Thymus (tissue), 14 donors: ENCODE measurements at places on chromosomes 5 and 9.

GRCh38 chr9:34157898-34158297 is 20.9 kb upstream of the UBAP1 start:
- no peaks in the 10 kb centered on the region for H3K4me1 ChIP-seq
- H3K36me3 ChIP-seq, result no peaks in the 10 kb centered on the region
- H3K27ac ChIP-seq, result no peak overlapping the region
- DNase-seq, result no peak
- H3K27me3 ChIP-seq, result no peaks in the 10 kb centered on the region
- H3K4me3 ChIP-seq, result no peak overlapping the region

GRCh38 chr5:11148810-11149539 is 387.9 kb upstream of the DAP start:
- H3K27me3 ChIP-seq, result no peaks in the 10 kb centered on the region
- H3K36me3 ChIP-seq, result no peaks in the 10 kb centered on the region
- DNase-seq, result no peak
- H3K27ac ChIP-seq, result no peak overlapping the region
- no peak overlapping the region for H3K4me3 ChIP-seq
- H3K4me1 ChIP-seq, result no peaks in the 10 kb centered on the region

GRCh38 chr5:67416133-67416937 is 219.7 kb upstream of the CD180 start:
- no peaks in the 10 kb centered on the region for H3K4me1 ChIP-seq
- no peaks in the 10 kb centered on the region for H3K36me3 ChIP-seq
- H3K27ac ChIP-seq, result no peak overlapping the region
- no peak for DNase-seq
- no peaks in the 10 kb centered on the region for H3K27me3 ChIP-seq

GRCh38 chr5:113723021-113723420 is 209.5 kb downstream of the YTHDC2 start:
- no peak for DNase-seq
- H3K4me3 ChIP-seq, result no peak overlapping the region
- no peaks in the 10 kb centered on the region for H3K27me3 ChIP-seq
- no peak overlapping the region for H3K27ac ChIP-seq
- H3K36me3 ChIP-seq, result no peaks in the 10 kb centered on the region

DNA sequence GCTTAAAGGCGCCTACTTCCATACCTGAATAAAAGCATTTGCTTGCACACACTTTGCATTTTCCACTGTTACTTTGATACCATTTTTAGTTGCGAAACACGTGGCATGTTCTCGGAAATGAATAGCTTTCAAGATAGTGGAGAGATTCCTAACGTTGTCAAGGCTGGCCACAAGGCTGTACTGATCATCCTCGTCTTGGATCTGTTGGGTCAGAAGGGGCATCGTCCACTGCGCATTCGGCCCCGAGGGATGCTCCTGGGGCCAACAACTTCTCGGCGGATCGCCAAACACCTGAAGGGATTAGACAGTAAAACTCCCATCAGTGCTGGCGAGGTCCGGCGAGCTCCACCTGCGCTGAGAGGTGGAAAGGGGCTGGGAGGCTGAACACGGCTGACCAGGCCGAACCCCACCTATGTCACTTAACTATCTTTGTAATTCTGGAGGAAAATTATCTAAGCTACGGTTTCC is 599 bp downstream of the RAD1 start:
- H3K4me3 ChIP-seq, result peak overlapping the region; percentile 66
- H3K4me1 ChIP-seq, result peaks cover 7% of the 10 kb centered on the region

DNA sequence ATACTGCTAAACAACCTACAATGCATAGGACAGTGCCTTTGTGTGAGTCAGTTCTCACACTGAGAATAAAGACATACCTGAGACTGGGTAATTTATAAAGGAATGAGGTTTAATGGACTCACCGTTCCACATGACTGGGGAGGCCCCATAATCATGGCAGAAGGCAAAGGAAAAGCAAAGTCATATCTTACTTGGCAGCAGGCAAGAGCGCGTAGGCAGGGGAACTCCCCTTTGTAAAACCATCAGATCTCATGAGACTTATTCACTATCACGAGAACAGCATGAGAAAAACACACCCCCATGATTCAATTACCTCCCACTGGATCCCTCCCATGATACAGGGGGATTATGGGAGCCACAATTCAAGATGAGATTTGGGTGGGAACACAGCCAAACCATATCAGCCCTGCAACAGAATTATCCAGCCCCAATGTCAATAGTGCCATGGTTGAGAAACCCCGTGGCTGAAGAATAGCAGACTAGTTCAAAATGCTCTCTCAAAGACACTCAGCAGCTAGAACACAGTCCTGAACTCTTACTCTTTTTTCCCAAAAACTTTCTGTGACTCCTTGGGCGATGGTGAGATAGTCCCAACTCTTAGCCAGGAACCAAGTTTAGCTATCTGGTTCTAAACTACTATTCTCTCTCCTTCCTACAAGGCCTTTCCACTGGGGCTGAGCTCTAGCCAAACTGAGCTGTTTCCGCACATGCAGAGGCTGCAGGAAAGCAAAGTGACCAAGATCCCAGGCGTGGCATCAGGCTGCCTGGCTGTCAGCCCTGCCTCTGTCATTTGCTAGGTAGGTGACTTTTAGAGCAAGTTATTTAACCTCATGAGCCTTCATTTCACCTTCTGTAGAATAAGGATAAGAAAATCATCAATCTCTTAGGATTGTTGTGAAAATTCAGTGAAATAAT is 21.7 kb downstream of the FAT2 start:
- no peaks in the 10 kb centered on the region for H3K36me3 ChIP-seq
- H3K4me3 ChIP-seq, result no peak overlapping the region
- no peak for DNase-seq
- H3K4me1 ChIP-seq, result no peaks in the 10 kb centered on the region

- H3K4me1 ChIP-seq, result no peaks in the 10 kb centered on the region
- no peak overlapping the region for H3K4me3 ChIP-seq
- no peak overlapping the region for H3K27ac ChIP-seq
- no peak for DNase-seq
- no peaks in the 10 kb centered on the region for H3K36me3 ChIP-seq
- H3K27me3 ChIP-seq, result no peaks in the 10 kb centered on the region
Measured at GRCh38 chr5:106510321-106510720, 1160.4 kb downstream of the EFNA5 start.

GRCh38 chr5:38329132-38329715 is 70.9 kb downstream of the EGFLAM start:
- no peak overlapping the region for H3K4me3 ChIP-seq
- no peaks in the 10 kb centered on the region for H3K4me1 ChIP-seq
- H3K27me3 ChIP-seq, result no peaks in the 10 kb centered on the region
- no peaks in the 10 kb centered on the region for H3K36me3 ChIP-seq
- H3K27ac ChIP-seq, result no peak overlapping the region

GRCh38 chr9:136105398-136106135 is 10.5 kb upstream of the NACC2 start:
- H3K36me3 ChIP-seq, result no peaks in the 10 kb centered on the region
- H3K27ac ChIP-seq, result no peak overlapping the region
- no peaks in the 10 kb centered on the region for H3K27me3 ChIP-seq

DNA sequence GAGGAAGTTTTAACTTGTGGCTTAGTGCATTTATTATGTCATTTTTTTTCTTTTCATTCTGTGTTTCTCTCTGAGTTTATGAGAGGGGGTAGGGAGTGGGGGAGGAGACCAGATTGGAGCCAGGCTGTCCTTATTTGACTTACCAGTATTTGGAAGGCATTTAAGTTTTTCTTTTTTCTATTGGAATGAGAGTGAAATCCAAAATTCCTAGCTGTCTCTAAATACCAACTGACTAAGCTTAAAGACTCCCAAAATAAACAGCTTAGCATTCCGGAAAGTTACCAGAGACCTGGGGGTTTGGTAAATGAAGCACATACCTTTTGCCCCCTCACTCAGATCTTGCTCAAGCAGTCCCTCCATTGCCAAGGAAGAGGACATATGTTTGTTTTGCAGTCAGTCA is 581.9 kb upstream of the BRINP1 start:
- H3K27me3 ChIP-seq, result no peaks in the 10 kb centered on the region
- no peak overlapping the region for H3K4me3 ChIP-seq
- H3K27ac ChIP-seq, result no peak overlapping the region
- no peaks in the 10 kb centered on the region for H3K36me3 ChIP-seq

DNA sequence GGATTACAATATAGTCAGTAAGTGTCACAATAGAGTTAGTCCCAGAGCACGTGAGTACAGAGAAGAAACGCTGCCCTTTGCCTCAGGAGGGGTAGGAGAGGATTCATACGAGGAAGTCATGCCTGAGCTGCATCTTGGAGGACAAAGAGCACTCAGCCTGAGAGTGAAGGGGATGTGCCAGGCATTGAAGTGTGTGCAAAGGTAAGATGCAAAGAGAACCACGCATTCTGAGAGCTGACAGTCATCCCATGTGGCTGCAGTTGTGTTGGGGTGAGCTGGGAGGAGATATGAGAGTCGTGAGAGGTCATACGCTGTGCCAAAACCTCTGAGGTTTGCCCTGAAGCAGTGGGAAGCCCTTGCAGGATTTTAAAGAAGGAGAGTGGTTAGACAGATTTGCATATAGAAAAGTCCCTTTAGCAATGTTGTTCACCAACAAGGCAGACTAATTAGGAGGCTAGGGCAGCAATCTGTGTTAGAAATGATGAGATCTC is 97.5 kb downstream of the PIP5K1B start:
- no peaks in the 10 kb centered on the region for H3K4me1 ChIP-seq
- H3K27ac ChIP-seq, result no peak overlapping the region
- no peaks in the 10 kb centered on the region for H3K36me3 ChIP-seq
- H3K27me3 ChIP-seq, result no peaks in the 10 kb centered on the region
- no peak for DNase-seq

DNA sequence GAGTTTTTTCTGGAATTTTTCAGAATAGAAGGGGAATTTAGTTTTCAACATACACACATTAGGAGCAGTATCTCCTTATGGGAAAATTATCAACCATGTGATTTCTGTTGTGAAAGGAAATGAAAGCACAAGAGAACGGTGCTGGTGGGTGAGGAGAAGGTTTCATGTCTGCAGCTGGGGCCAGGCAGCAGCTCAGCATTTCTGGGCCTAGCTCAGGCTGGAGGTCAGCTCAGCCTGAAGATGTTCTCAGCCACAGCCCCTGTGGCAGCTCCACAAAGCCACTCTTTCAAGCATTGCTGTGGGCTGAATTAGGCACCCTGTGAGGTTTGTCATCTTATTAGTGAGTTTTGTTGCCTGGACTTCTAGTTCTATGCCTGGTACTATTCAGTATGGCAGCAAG is 90.3 kb downstream of the DIRAS2 start:
- H3K4me3 ChIP-seq, result no peak overlapping the region
- no peak for DNase-seq
- H3K27ac ChIP-seq, result no peak overlapping the region

DNA sequence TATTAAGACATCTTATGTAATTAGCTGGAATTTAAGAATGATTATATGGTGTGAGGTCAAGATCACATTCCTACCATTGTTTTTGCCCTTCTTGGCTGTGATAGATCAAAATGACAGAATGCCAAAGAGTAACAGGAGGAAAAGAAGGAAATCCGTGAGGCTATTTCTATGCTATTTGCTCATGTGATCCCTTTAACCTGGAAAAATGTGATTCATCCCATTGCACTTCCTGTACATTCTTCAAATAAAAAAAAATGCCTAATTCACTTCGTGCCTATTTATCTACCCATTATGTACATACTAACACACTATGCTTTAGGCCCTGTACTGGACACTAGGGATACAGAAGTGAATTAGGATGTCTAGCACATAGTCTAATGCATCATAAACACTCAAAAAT is 154.1 kb upstream of the PAPPA start:
- H3K36me3 ChIP-seq, result no peaks in the 10 kb centered on the region
- H3K4me1 ChIP-seq, result no peaks in the 10 kb centered on the region

GRCh38 chr5:175254155-175254554 is 189.8 kb downstream of the DRD1 start:
- H3K4me1 ChIP-seq, result no peaks in the 10 kb centered on the region
- no peaks in the 10 kb centered on the region for H3K27me3 ChIP-seq

- no peaks in the 10 kb centered on the region for H3K4me1 ChIP-seq
- H3K4me3 ChIP-seq, result no peak overlapping the region
- DNase-seq, result no peak
Measured at GRCh38 chr5:31131381-31131891, 62.0 kb upstream of the CDH6 start.

GRCh38 chr5:165630261-165630778 is 2124.9 kb downstream of the MAT2B start:
- DNase-seq, result no peak
- no peaks in the 10 kb centered on the region for H3K36me3 ChIP-seq
- no peaks in the 10 kb centered on the region for H3K4me1 ChIP-seq
- H3K27me3 ChIP-seq, result no peaks in the 10 kb centered on the region
- H3K27ac ChIP-seq, result no peak overlapping the region

DNA sequence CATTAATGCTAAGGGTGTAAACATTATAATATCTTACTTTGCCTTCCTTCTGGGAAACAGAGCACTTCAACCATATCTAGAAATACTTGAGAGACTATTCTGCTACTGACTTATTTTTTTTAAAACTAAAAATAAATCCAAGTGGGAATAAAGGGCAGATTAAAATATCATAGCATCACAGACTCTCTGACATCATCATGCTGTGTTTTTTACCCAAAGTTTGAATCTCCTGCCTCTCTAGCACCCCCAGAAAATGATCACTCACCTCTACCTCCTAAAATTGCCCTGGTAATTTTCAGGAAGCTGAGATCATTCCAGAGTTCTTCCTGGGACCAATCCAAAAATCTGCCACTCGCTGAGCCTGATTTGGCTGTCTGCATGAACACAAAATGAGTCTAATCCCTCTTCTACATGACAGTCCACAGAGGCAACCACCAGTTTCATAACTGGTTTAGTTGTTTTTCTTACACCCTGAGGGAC is 813.8 kb upstream of the DMAC1 start:
- no peaks in the 10 kb centered on the region for H3K4me1 ChIP-seq
- no peaks in the 10 kb centered on the region for H3K36me3 ChIP-seq
- H3K27ac ChIP-seq, result no peak overlapping the region
- no peaks in the 10 kb centered on the region for H3K27me3 ChIP-seq

- H3K4me3 ChIP-seq, result no peak overlapping the region
- no peaks in the 10 kb centered on the region for H3K4me1 ChIP-seq
- no peak for DNase-seq
Measured at GRCh38 chr5:57896576-57896975, 414.0 kb upstream of the ACTBL2 start.

- peaks cover 23% of the 10 kb centered on the region for H3K4me1 ChIP-seq
- no peaks in the 10 kb centered on the region for H3K27me3 ChIP-seq
- H3K36me3 ChIP-seq, result no peaks in the 10 kb centered on the region
- peak overlapping the region; percentile 98 for H3K27ac ChIP-seq
Measured at GRCh38 chr9:96417051-96417586, 1.1 kb downstream of the ZNF367 start.

DNA sequence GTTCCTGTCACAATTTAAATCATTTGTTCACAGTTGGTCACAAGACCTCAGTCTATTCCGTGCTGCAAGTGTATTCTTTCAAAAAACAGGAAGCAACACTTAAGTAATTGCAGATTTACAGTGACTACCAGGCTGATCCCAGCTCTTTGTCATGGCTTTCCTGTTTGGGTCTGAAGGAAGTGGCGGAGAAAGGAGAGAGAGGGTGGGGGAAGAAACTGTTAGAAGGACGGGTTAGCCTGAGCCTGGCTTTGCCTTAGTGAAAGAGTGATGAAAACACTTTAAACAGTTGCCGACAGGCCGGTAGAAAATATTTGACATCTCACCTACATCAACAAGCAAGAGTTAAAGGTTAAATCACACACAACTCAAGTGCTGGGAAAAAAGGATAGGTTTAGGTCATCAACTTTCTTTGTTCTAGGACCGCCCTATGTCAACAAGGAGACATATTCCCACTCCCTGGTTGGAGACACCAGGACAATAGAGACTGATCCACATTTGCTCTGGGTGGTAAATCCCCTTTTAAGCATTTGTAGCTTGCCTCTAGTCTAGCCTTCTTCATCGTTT is 102.2 kb upstream of the DAB2 start:
- H3K27ac ChIP-seq, result peak overlapping the region; percentile 59
- H3K36me3 ChIP-seq, result no peaks in the 10 kb centered on the region
- no peak overlapping the region for H3K4me3 ChIP-seq
- no peak for DNase-seq
- no peaks in the 10 kb centered on the region for H3K27me3 ChIP-seq
